ENCODE measurements at places on chromosomes 7 and 10.

- H3K4me3 ChIP-seq: no peak overlapping the region
- H3K36me3 ChIP-seq: no peaks in the 10 kb centered on the region
- H3K4me1 ChIP-seq: no peaks in the 10 kb centered on the region
Measured at GRCh38 chr10:8576911-8577310, 522.4 kb downstream of the GATA3 start.

- H3K27ac ChIP-seq: no peak overlapping the region
- peaks cover 16% of the 10 kb centered on the region for H3K36me3 ChIP-seq
- H3K4me3 ChIP-seq: no peak overlapping the region
Measured at GRCh38 chr10:132752378-132752777, 33.6 kb downstream of the NKX6-2 start.

DNA sequence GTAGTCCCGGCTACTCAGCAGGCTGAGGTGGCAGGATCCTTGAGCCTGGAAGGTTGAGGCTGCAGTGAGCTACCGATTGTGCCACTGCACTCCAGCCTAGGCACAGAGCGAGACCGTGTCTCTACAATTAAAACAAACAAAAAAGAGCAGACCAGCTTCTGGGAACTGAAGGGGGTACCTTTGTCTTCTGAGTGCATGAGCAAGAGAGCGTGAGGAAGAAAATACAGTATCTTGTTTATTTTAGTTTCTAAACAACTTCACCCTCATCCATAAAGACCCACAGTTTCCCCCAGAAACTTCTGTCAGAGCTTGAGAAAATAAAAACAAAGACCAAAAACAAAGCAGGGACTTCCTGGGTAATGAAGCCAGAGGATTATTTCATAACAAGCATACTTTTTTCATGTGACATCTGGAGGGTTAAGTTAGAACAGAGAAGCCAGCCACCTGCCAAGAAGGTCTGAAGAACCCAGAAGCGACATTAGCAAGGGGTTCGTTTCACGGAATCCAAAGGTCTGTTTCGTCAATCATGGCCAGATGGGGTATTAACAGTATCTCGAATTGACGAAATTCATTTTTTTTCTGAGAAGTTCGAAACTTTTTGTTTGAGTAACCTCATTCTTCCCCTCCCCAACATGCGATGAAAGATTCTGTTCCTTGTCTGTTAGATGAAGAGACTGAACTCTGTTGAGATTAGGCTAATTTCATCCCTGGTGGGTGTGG, 10.2 kb upstream of the IL2RA start:
- peaks cover 47% of the 10 kb centered on the region for H3K27me3 ChIP-seq
- DNase-seq: no peak
- no peaks in the 10 kb centered on the region for H3K36me3 ChIP-seq
- no peak overlapping the region for H3K27ac ChIP-seq

GRCh38 chr7:121561717-121562116, 165.6 kb upstream of the FAM3C start:
- H3K36me3 ChIP-seq: no peaks in the 10 kb centered on the region
- no peak for DNase-seq
- no peak overlapping the region for H3K4me3 ChIP-seq

GRCh38 chr10:72162978-72163377, 52.8 kb upstream of the ANAPC16 start:
- H3K27me3 ChIP-seq: no peaks in the 10 kb centered on the region
- H3K4me3 ChIP-seq: no peak overlapping the region
- no peak for DNase-seq
- peak overlapping the region; percentile 28 for H3K27ac ChIP-seq
- H3K4me1 ChIP-seq: peaks cover 16% of the 10 kb centered on the region

GRCh38 chr7:70512761-70513160, 619.2 kb upstream of the GALNT17 start:
- no peaks in the 10 kb centered on the region for H3K27me3 ChIP-seq
- no peaks in the 10 kb centered on the region for H3K4me1 ChIP-seq
- H3K27ac ChIP-seq: no peak overlapping the region
- no peak overlapping the region for H3K4me3 ChIP-seq

DNA sequence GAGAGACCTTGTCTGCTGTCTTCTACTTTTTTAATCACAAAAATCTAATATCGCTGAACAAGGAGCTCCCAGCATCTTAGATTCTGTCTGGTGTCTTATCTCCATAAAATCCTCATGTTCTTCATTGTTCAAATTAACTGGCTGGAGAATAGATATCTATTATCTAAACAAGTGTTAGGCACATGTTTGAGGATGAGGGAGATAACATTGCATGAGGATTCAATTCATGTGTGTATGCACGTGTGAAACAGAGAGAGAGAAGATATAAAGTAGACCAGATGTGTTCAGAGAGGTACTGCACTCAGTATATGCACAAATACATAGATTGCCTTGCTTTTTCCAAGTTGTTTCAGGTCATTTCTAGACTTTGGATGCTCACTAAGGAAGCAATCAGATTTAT, 5.4 kb downstream of the BMPER start:
- H3K27me3 ChIP-seq: peaks cover 29% of the 10 kb centered on the region
- H3K36me3 ChIP-seq: no peaks in the 10 kb centered on the region
- H3K27ac ChIP-seq: no peak overlapping the region

- peaks cover 8% of the 10 kb centered on the region for H3K4me1 ChIP-seq
- no peak overlapping the region for H3K27ac ChIP-seq
- DNase-seq: no peak
- no peak overlapping the region for H3K4me3 ChIP-seq
Measured at GRCh38 chr7:101790566-101791293, 26.7 kb upstream of the CUX1 start.

DNA sequence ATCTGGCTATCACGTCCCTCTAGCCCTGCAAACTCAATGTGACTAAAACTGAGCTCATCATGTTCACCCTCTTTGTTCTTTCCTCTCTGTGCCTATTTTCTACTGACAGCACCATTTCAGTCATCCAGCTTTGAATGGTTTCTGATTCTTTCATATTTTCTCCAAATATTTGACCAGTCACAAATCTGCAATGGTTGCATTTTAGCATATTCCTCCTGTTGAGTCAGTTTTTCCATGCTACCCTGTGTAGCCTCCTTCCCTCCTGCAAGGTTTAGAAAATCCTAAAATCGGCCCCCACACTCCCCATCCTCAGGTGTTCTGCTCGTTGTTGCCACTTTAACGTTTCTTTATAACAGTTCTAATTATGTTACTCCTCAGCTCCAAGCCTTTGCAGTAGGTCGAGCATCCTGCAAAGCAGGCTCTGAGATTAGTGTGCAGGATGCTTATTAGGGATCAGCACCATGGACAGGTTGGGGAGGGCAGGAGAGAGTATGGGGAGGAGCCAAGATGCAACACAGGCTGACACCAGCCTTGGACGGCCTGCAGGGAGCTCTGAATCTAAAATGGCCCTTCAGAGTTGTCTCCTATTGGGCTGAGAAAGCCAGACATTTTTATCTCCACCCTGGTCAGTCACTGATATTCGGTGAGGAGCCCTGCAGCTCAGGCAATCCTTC, 531.0 kb upstream of the COBL start:
- no peaks in the 10 kb centered on the region for H3K27me3 ChIP-seq
- DNase-seq: no peak
- no peak overlapping the region for H3K4me3 ChIP-seq
- no peaks in the 10 kb centered on the region for H3K4me1 ChIP-seq
- H3K27ac ChIP-seq: no peak overlapping the region

GRCh38 chr7:27434756-27435400, 192.3 kb downstream of the EVX1 start:
- H3K4me1 ChIP-seq: no peaks in the 10 kb centered on the region
- H3K27me3 ChIP-seq: peaks cover 37% of the 10 kb centered on the region
- DNase-seq: no peak
- no peak overlapping the region for H3K4me3 ChIP-seq
- no peak overlapping the region for H3K27ac ChIP-seq

DNA sequence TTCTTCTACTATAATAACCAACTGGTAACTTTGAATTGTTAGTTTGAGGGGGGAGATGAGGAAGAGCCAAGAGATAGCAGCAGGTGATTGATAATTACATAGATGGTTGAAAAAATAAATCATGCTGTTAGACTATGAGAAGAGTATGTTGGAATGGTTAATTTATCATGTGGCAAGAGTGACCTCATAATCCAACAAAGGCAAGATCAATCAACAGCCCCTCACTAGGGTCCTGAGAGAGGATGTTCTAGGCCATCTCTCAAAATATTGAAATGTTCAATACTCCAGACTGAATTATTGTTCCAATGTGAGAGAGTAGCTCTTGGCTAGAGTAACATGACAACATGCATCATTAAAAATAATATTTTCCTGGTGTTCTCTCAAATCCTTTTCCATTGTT, 67.9 kb downstream of the ADD3 start:
- DNase-seq: no peak
- peaks cover 69% of the 10 kb centered on the region for H3K4me1 ChIP-seq
- no peaks in the 10 kb centered on the region for H3K27me3 ChIP-seq
- H3K27ac ChIP-seq: peak overlapping the region; percentile 82

- no peak overlapping the region for H3K4me3 ChIP-seq
- no peaks in the 10 kb centered on the region for H3K4me1 ChIP-seq
- H3K27me3 ChIP-seq: no peaks in the 10 kb centered on the region
- no peak for DNase-seq
Measured at GRCh38 chr7:38232502-38233366, 40.7 kb downstream of the TARP start.

DNA sequence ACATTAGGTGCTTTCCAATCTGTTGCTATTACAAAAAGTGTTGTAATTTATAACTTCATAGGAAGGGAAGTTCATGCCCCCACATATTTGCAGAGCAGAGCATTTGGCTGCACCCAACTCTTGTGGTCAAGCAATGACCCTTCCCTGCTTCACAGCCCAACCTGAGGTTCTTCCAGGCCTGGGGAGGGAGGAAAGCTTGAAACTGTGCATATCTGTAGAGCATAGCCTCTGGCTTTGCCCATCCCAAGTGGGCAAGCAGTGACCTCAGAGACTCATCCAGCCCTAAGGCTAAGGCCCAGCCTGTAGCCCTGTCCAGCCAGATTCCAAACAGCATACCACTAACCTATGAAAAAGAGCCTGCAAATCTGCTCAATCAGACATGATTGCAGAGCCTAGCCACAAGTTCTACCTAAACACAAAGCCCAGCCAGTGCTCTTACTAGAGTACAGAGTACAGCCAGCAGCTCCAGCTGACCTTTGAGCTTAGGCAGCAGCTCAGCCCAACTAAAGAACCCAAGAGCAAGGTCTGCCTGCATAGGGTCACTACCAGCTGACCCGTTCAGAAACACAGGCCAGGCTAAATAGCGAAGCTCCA, 14.4 kb upstream of the GSTK1 start:
- no peak overlapping the region for H3K4me3 ChIP-seq
- peaks cover 7% of the 10 kb centered on the region for H3K36me3 ChIP-seq
- no peak overlapping the region for H3K27ac ChIP-seq
- H3K4me1 ChIP-seq: peaks cover 16% of the 10 kb centered on the region
- no peak for DNase-seq

DNA sequence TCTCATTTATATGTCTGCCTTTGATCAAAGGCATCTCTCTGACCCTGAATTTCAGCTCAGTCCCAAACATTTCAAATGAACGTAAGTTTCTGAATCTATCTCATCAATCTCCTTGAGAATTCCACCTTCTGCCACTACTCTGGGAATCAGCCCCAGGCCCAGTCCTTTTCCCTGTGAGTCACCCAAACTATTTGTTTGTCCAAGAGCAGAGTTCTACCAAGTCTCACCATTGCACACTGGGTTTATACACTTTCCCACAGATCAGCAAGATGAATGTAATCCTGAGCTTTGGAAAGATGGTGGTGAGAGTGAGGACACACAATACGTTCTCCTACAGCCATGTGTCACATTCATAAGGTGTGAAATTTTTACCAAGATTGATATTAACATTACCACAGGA, 251.3 kb upstream of the VWC2 start:
- H3K4me1 ChIP-seq: no peaks in the 10 kb centered on the region
- no peaks in the 10 kb centered on the region for H3K36me3 ChIP-seq
- H3K27ac ChIP-seq: no peak overlapping the region

- no peak overlapping the region for H3K4me3 ChIP-seq
- no peak for DNase-seq
- H3K4me1 ChIP-seq: peaks cover 5% of the 10 kb centered on the region
- no peak overlapping the region for H3K27ac ChIP-seq
Measured at GRCh38 chr10:12412666-12413368, 63.5 kb downstream of the CAMK1D start.

DNA sequence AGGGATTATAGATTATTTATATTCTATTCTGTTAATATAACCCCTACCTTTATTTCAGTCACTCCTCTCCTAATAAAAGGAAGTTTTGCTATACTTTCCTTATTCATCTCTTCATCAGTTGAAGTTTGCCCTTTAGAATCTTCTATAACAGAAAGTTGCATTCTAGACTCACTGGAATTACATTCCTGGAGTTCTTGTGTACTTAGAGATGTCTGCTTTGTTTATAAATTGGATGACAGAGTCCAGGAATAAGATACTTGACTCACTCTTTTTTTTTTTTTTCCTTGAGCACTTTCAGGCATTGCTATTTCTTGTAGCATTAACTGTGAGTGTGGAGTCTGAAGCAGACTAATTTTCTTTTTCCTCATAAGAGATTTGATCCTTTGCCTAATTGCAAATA, 640.8 kb downstream of the XPNPEP1 start:
- peaks cover 8% of the 10 kb centered on the region for H3K4me1 ChIP-seq
- no peaks in the 10 kb centered on the region for H3K27me3 ChIP-seq
- H3K36me3 ChIP-seq: no peaks in the 10 kb centered on the region
- no peak overlapping the region for H3K4me3 ChIP-seq
- H3K27ac ChIP-seq: no peak overlapping the region

DNA sequence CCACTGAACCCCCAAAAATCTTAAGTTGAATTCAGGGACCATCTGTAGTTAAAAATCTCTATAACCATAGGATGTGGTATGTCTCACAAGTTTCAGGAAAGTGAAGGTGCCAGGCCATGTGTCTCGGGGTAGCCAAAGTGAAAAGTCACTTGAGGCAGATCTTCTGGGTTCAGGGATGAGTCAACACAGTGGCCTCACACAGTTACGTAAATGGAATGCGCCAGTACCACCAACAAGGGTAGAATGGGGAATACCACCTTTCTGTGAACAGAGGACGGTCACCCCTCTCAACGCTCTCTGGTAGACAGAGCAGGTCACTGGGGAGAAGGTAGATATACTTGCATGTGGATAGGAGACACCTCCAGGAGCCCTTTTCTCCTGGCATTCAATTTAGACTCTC, 71.4 kb downstream of the ELMO1 start:
- no peaks in the 10 kb centered on the region for H3K27me3 ChIP-seq
- DNase-seq: no peak
- H3K4me1 ChIP-seq: no peaks in the 10 kb centered on the region
- H3K36me3 ChIP-seq: no peaks in the 10 kb centered on the region
- H3K27ac ChIP-seq: no peak overlapping the region

GRCh38 chr10:17257466-17258321, 29.7 kb downstream of the VIM start:
- no peaks in the 10 kb centered on the region for H3K36me3 ChIP-seq
- H3K4me3 ChIP-seq: peak overlapping the region; percentile 63
- peaks cover 4% of the 10 kb centered on the region for H3K4me1 ChIP-seq

- H3K4me3 ChIP-seq: no peak overlapping the region
- no peak overlapping the region for H3K27ac ChIP-seq
- no peaks in the 10 kb centered on the region for H3K27me3 ChIP-seq
- no peak for DNase-seq
Measured at GRCh38 chr7:80794631-80795573, 123.9 kb downstream of the SEMA3C start.

- peaks cover under 1% of the 10 kb centered on the region for H3K36me3 ChIP-seq
- H3K4me3 ChIP-seq: no peak overlapping the region
- peaks cover 68% of the 10 kb centered on the region for H3K4me1 ChIP-seq
- peak overlapping the region; percentile 54 for H3K27ac ChIP-seq
Measured at GRCh38 chr7:99139036-99139435, 4.9 kb downstream of the SMURF1 start.

Data from osteocyte (in vitro differentiated cells).